CD4-positive, alpha-beta T cell (primary cell): ENCODE measurements at places on chromosomes 12 and 14.

DNA sequence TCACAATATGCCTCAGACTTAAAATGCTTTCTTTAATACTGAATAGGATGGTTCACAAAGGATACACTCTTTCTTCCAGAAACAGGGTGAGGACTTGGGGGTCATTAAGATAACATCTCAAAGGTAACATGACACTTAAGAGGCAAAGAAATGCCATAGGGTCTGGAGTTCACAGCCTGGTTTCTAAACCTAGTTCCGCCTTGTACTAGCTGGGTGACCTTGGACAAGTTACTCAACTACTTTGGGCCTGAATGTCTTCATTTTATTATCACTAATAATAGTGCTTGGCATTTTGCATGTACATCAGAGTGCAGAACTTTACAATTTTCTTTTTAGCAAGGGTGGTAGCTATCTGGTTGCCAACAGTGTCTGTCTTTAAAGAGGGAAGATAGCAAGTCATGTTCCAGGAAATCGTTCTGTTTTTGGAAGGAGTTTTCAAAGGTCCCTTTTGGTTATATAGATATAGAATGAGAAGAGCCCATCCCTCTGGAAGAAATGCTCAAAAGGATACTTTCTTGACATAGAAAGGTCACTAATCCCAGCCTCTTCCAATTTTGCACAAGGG is 257.8 kb downstream of the NUAK1 start:
- DNase-seq = no peak

DNA sequence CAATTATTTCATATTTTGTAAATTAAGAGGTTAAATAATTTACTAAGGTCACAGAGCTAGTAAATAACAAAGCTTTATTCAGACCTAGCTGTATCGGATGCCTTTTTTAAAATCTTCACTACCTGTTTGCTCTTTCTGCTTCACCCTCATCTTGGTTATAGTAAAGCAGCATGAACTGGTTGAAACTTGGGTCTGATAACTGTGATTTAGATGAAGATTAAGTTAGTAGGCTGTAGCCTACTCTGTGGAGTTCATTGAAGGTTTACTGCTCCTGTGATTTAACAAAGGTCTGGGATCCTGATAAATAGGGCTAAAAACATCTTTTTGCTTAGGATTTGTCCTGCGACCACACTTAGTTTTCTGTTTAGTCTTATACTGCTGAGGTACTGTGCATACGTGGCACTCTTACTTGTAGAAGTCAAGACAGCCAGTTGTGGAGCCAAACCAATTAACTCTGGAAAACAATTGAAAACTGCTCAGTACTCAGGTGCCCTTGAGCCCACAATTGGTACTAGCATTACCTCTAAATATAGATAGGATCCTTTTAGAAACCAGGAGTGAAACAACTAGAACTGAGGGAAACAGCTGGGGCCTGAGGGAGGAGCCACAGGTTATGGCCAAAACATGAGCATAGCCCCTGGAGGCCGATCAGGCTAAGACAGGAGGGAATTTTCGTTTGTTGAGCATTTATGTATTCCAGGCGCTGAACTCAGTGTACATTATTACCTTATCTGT is 2.3 kb downstream of the SPATS2 start:
- no peak for DNase-seq

DNA sequence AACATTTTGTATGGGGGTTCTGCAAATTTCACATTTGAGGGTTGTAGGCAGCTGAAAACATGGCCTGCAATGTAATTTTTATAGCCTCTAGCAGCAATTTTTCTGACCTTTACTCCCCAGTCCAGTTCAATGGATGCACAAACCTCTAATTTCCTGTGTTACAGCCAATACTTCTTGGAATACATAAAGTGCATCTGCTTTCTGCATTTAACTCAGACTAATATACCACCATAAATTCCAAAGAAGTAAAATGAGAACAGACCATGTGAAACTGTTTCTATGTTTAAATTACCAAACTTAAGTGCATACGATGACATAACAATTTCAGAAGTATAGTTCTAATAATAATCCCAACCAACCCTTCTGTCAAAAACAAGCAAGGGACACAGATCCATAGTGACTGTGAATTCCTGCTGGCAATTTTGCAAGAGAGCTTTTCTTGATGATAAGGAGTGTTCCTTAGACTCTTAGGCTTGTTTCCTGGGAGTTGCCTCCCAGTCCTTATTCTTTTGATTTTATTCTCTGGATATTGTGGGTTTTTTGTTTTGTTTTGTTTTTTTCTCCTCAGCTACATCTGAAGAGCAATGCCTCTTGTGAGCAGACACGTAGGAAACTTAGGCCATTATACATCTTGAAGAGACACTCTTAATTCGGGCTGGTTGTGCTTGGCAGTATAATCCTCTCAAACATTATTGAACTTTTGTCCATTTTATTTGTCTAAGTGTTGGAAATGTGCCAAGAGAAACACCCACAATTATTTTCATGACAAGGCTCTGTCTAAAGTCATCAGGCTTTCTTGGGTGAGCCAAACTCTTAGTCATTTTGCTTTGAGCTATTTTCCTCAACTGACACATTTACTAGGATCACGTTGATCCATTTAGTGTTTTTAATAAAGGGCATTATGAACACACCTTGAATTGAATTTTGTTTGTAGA is 51.3 kb upstream of the RERGL start:
- DNase-seq = no peak

DNA sequence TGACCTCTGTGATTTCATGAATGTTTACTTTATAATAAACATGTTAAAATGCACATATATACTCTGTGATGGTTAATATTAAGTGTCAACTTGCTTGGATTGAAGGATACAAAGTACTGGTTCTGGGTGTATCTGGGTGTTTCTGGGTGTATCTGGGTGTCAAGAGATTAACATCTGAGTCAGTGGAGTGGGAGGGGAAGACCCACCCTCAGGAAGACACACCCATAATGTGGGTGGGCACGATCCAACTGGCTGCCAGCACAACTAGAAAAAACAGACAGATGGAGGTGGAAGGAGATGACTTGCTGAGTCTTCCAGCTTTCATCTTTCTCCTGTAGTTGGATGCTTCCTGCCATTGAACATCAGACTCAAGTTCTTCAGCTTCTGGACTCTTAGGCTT is 11.9 kb downstream of the NUP37 start:
- no peak for DNase-seq

- no peak for DNase-seq
These were observed 3.0 kb upstream of the TMEM120B start for GRCh38 chr12:121709478-121709961.
